Fibroblast of upper back skin (primary cell): ENCODE measurements at places on chromosomes 4 and X.

GRCh38 chr4:83240379-83240875, 44.2 kb downstream of the COQ2 start:
- no peak for DNase-seq

DNA sequence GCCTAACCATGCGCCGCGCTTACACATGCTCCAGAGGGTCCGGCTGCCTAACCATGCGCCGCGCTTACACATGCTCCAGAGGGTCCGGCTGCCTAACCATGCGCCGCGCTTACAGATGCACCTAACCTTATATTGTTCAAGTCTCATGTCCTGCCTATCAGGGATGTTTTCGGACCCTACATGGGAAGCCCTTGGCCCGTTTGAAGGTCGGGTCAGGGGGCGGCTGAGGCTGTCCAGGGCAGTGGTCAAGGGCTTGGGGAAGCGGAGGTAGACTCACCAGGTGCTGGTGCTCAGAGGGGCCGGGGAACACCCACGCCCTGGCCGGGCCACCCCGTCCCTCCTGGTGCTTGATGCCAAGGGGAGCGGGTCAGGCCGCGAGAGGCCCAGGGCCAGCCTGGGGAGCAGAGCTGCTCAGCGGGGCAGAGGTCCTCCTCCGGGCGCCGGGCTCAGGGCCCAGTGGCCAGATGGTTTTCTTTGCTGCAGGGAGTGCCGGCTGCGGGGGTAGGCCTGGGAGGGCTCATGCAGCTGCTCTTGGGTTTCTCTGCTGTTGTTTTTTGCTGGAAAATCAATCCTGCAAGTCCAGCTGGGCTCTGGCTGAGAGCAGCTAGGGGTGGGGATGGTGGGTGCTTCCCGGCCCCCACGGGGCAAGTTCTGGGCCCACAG, 35.4 kb upstream of the SPON2 start:
- peak; percentile 51 for DNase-seq

DNA sequence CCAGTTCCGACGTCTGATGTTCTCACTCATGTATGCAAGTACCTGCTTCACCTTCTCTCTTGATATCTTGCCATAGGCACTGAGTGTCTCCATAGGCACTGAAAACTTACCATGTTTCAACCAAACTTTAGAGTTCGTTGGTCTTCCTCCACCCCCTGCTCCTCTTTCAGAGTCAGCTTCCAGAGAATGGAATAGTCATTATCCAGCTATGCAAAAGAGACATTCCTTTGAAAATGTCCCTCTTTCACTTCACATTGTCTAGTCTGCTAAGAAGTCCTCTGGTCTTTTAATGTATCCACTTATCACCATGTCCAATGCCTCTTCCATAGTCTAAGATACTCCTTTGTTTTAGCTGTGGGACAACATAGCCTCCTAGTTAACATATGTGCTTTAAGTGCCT, 566.0 kb upstream of the TENM3 start:
- peak; percentile 55 for DNase-seq

DNA sequence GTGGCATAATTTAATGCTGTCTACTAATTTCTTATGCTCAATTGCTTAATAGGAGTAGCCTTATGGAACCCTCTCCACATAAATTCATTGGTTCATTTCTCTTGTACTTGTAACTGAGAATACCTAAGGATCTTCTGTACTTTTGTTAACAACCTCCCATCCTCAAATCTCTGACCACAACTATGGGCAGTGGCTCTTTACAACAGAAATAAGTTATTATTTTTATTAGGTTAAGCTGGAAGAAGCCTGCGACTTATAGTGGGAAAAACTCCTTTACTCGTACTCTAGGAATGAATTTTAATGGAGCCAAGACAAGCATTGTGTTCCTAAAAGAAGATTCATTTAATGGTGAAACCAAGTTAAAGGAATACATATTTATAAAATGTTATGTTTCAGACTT, 337.1 kb upstream of the CTSO start:
- peak; percentile 81 for DNase-seq

DNA sequence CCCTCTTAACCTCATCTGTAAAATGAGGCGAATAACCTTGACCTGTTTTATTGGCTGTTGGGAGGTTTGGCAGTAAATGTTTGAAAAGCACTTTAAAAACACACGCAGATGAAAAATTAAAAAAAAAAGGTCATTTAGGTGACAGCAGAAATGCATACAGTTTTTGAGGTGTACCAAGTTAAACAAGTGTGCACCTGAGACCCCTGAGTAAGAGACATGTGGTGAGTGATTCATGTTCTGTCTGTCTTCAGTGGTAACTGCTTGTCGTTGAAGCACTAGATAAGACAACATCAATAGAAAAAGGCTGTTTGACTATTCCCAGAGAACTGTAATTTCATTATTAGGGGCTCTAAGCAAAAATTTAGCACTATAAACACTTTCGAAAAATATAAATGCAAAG, 608.4 kb upstream of the PITX2 start:
- DNase-seq, result no peak

DNA sequence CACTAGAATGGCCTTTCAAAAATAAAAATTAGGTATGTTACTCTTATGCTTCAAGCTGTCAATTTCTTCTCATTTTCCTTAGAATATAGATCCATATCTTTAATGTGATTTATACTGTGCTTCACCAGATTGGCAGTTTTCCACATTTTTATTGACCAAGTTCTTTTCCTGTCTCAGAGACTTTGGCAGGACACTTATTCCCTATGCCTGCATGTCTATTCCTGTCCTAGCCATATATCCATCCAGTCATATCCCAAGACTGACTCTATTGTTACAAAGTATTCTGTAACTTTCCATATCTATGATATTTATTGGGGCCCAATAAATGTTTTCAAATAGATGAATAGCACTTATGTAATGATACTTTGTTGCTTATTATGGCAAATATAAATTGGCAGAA, 450.7 kb downstream of the GASK1B start:
- DNase-seq, result no peak

- DNase-seq, result no peak
Observed at GRCh38 chr4:165711436-165711835, 161.6 kb upstream of the TLL1 start.

DNA sequence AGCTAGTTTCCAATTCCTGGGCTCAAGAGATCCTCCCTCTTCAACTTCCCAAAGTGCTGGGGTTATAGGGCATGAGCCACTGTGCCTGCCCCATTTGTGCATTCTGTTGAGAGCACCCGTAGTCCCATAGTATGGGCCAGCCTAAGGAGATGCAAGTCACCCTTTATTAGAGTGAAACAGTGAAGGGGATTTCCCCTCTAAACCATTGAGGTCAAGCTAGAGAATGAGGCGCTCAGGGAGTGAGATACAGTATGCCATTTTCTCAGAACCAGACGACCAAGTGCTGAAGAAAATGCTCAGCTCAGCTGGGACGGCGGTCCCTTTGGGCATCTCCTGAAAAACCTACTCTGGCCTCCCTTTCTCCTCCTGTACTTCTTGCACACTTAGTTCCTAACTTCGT, 18.7 kb downstream of the RNF4 start:
- DNase-seq, result no peak

DNA sequence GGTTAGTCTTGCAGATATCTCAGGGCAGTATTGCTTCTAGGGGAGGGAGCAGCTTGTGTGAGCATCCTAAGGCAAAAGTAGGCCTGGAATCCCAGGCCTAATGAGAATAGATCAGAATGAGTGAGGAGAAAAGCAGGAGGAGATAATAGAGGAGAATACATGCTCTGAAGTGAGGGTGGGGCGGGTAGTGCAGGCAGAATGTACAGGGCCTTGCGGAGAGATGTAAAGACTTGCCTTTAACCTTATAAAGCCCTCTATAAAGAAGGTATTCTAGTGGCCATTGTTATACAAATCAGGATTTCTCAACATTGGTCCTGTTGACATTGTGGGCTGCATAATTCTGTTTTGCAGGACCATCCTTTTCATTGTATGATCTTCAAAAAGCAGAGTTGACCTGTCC, 855.3 kb downstream of the PCDH7 start:
- no peak for DNase-seq

GRCh38 chr4:140856621-140857062, 100.5 kb upstream of the TBC1D9 start:
- peak; percentile 76 for DNase-seq

GRCh38 chr4:32560306-32560705, 1840.1 kb downstream of the PCDH7 start:
- DNase-seq, result peak; percentile 62

- peak; percentile 26 for DNase-seq
Observed at GRCh38 chr4:129526812-129527211, 430.9 kb downstream of the C4orf33 start.

GRCh38 chrX:9909254-9909653, 57.9 kb upstream of the CLDN34 start:
- no peak for DNase-seq

- no peak for DNase-seq
Observed at GRCh38 chrX:114127005-114127404, 456.9 kb upstream of the HTR2C start.

DNA sequence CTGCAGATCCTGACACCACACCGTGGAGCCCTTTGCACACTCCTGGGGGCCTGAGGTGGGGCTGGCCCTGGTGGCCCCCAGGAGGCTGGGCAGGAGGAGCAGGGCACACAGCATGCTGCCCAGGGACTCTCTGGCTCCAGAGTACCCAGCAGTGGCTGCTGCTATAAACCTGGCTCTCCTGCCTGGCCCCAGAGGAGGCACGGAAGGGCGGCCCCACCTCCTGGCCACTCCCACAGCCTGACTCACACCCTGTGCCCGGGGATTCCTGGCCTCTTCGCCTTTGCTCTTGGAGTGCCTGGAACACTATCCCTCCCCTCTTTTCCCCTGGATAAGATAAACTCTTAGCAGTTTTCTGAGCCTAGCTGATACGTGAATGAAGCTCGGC, at the start of gene PSAPL1:
Gene PSAPL1, minus strand, starts transcription at position 165 of the 385 bp plus-strand sequence. Its CDS starts 51 bp downstream, at position 114.
- DNase-seq, result peak; percentile 30

- peak; percentile 0 for DNase-seq
Observed at GRCh38 chr4:63717384-63717783, 691.9 kb downstream of the TECRL start.

DNA sequence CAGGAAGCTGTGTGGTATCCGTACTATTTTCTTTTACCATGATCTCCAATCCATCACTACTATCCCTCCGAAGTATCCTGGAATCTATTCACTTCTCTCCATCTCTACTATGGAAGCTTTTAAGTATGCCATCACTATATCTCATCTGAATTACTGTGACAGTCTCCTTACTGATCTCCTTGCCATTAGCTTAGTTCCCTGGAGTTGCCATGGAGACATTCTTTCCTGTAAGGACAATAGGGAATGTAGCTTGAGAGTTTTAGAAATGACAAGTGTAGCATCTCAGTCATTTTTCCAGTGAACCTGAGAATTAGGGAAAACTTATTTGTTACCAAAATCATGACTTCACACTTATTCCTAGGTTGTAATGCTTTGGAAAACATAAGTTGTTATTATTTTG, 86.3 kb downstream of the HPGD start:
- DNase-seq, result no peak
